ENCODE measurements at places on chromosomes 13 and 19.
A peak's percentile ranks its signal among the peaks of the same experiment; 100 is the strongest.

- no peak overlapping the region for H3K4me3 ChIP-seq
- peak overlapping the region; percentile 46 for H3K27ac ChIP-seq
- no peaks in the 10 kb centered on the region for H3K36me3 ChIP-seq
- peaks cover 2% of the 10 kb centered on the region for H3K4me1 ChIP-seq
- peak; percentile 30 for DNase-seq
Measured at GRCh38 chr13:30169442-30169841, 137.9 kb downstream of the KATNAL1 start.

DNA sequence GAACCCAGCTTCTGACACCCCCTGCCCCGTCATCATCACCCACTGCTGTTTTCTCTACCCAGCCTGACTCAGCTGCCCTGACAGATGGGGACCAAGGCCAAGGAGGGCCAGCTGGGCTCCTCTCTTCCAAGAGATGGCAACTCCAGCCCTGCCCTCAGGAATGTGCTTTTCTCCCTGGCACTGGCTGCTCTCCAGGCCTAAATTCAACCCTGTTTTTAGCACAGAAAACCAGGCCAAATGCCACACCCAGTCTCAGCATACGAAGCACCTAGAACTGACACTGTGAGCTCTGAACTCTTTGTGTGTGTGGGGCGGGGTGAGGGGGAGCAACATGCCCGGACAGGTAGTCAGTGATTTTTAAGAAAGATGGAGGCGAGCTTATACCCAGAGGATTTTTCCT lies 23.4 kb upstream of the IGFL1 start:
- H3K4me3 ChIP-seq, result no peak overlapping the region
- H3K36me3 ChIP-seq, result no peaks in the 10 kb centered on the region
- H3K27me3 ChIP-seq, result peaks cover 17% of the 10 kb centered on the region
- H3K4me1 ChIP-seq, result no peaks in the 10 kb centered on the region
- no peak overlapping the region for H3K27ac ChIP-seq
- DNase-seq, result no peak

DNA sequence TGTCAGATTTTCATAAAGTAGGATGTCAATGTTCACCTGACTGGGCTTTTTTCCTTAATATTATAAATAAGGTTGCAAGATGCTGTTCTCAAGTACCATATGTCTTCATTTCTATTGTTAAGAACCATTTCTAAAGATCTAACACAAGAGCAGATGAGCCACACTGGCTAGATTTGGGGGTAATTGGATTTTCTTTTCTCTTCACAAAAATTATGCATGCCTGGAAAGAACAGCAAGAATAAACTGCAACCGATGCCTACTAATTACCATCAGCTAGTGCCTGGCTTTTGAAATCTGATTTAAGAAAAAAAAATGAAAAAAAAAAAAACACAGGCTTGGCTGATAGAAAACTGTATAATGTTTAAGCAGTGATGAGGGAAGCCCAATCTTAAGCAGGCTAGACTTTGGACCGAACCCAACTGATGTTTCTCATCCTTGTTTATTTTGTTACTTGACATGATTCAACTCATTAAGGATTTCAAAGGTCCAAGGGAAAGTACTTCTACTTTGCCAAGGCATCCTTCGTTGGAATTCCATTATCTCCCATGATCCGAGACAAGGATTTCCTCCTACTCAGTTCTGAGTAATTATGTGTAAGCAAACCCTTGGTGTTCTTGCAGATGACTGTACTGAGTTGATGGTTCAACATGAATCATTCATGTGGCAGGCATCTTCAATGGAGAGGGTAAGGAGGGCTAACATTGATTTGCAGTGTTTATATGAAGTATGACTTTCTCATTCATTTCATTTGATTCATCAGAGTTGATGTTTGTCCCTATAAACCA lies 300.5 kb downstream of the SPRY2 start:
- DNase-seq, result peak; percentile 70
- H3K27ac ChIP-seq, result no peak overlapping the region
- H3K4me3 ChIP-seq, result no peak overlapping the region
- H3K4me1 ChIP-seq, result peaks cover 11% of the 10 kb centered on the region
- H3K27me3 ChIP-seq, result no peaks in the 10 kb centered on the region

DNA sequence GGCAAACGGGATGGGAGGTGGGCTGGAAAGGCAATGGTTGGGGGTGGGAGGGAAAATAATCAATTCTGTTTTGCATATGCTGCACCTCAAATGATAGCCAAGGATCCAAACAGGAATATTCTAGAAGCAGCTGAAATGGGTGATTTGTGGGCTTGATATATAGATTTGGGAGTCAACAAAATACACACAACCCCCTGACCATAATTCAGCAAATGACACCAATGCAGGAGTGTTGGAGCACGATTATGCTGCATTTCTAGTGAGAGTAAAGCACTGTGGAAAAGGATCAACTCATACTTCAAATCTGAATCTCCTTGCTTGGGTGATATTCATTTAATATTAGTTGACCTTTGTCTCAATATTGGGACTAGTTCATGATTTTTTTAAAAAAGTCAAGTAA lies 36.0 kb downstream of the LCP1 start:
- H3K4me3 ChIP-seq, result no peak overlapping the region
- peaks cover 6% of the 10 kb centered on the region for H3K27me3 ChIP-seq
- no peaks in the 10 kb centered on the region for H3K4me1 ChIP-seq
- no peaks in the 10 kb centered on the region for H3K36me3 ChIP-seq
- no peak for DNase-seq

- H3K4me1 ChIP-seq, result peaks cover 3% of the 10 kb centered on the region
- no peak for DNase-seq
- no peak overlapping the region for H3K27ac ChIP-seq
- H3K36me3 ChIP-seq, result no peaks in the 10 kb centered on the region
- no peak overlapping the region for H3K4me3 ChIP-seq
- H3K27me3 ChIP-seq, result no peaks in the 10 kb centered on the region
Measured at GRCh38 chr19:16608290-16608739, 19.7 kb downstream of the MED26 start.
